Cardiac ventricle fibroblast (primary cell): ENCODE measurements at places on chromosomes 1 and 21. TPM values are rescaled to one million over a fixed set of nuclear protein-coding genes. Genes with fewer than 3 reads are reported as not detected.

Gene CD52
- not detected in 2 replicates for total RNA-seq

Gene AK4
- total RNA-seq = 57.0 and 63.2 TPM in 2 replicates

Gene RHOU
- 17.7 and 20.1 TPM in 2 replicates for total RNA-seq

Gene WNT9A
- total RNA-seq = 0.12 TPM in 1 of 2 replicates, not detected in the other

Gene DCST2
- total RNA-seq = 0.06 TPM in 1 of 2 replicates, not detected in the other

Gene DNASE2B
- not detected in 2 replicates for total RNA-seq

Gene TEKT2
- not detected in 2 replicates for total RNA-seq
